ENCODE measurements at places on chromosomes 7 and 10.
A peak's percentile ranks its signal among the peaks of the same experiment; 100 is the strongest.

DNA sequence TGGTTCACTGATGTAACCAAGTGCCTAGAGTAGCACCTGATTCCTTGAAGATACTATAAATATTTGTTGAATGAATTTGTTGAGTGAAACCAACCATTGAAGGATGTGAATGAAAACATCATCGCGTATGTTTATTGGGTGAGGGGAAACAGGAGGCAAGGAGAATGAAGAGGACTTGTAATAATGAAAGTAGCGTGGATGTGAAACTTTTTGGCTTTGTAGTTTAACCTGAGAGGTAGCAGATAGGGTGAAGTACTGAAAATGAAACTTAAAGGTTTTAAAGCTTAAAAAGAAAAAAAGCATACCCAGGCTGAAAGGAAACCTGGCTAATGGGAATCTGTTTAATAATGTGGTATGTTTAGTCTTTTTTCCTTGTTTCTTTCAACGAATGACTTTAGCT, 5.2 kb downstream of the CCNY start:
- no peak for DNase-seq

DNA sequence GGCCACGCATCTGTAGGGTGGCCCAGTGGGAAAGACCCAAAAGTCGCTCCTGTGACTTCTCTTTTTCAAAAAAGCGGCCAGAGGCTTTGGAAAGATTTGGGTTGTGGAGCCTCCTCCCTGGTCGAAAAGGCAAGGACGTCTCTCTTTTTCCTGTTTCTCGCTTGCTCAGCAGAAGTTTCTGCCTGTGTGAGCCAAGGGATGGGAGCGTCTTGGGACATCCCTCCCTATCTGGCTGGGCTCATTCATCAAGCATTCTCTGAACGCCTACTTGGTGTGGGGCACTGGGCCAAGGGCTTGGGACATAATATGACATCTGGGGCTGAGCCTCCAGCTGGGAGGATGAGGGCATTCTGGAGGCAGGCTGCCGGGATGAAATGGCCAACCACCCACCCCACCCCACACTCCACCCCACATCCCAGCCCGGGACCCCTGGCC, 120.9 kb downstream of the C10orf105 start:
- DNase-seq: no peak

GRCh38 chr7:100983451-100984187, 14.3 kb downstream of the MUC12 start:
- no peak for DNase-seq

DNA sequence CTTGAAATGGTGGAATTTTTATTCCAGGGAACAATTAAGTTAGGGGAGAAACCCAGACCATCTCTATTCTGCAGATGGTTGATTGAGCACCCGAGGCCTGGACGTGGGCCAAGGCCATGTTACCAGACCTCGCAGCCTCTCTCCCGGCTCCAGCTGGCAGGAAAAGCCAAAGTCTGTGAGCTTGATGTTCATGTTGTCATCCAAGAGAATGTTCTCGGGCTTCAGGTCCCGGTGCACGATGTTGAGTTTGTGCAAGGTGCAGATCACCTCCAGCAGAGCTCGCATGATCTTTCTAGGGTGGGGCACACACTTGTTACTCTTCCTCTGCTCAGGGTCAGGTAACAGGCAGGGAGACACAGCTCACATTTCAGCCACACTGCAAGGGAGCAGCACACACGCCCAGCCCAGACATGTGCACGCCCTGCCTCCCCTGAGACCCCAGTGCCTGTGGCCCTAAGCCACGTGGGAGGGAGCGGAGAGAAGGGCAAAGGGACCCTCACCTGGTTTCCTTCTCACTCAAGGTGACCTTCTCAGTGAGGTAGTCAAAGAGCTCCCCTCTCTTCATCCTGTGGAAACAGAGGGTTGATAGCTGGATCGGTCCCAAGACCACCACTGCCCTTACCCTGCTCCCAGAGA, 9.5 kb downstream of the PHKG1 start:
- peak; percentile 53 for DNase-seq

- no peak for DNase-seq
Observed at GRCh38 chr10:88582411-88582805, 710 bp downstream of the RNLS start.

- DNase-seq: no peak
Observed at GRCh38 chr10:96584035-96584434, 2.8 kb downstream of the TM9SF3 start.

DNA sequence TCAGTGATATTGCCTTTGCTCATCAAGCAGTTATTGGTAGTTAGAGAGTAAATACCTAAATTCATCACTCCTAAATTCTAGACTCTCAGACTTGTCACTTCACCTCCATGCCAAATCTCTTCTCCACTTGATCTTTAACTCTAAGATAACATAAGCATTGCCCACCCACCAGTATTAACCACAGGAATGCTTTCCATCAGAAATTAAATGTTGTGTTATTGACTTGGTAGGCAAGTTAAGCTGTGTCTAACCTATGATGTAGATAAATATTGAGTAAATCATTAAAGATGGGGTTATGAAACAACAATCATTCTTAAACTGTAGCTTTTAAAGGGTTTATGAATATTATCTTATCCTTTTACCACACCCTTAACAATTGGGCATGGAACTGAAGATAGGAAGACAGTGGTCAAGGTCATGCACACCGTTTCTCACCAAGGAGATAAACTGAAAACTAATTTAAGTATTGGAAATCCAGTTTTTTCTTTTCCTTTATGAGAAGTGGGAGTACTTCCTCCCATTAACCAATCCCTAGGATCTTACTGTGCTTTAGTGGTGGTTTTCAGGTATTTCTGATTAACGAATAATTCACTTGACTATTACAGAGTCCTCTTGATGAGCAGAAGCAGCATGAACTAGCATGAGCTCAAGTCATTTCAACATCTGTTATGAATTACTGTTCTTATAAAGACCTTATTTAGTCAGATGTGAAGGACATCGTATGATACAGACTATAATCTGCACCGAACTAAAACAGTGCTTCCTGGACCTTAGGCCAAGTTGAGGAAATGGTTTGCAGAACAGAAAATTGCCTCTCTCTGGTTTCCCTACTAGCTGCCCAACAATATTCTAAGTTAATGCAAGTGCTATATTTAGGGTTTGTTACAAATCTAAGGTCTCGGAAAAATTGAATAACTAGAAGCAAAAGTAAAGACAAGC, 142.0 kb downstream of the LCOR start:
- DNase-seq: no peak

GRCh38 chr10:33861016-33861704, 526.7 kb upstream of the NRP1 start:
- DNase-seq: no peak

DNA sequence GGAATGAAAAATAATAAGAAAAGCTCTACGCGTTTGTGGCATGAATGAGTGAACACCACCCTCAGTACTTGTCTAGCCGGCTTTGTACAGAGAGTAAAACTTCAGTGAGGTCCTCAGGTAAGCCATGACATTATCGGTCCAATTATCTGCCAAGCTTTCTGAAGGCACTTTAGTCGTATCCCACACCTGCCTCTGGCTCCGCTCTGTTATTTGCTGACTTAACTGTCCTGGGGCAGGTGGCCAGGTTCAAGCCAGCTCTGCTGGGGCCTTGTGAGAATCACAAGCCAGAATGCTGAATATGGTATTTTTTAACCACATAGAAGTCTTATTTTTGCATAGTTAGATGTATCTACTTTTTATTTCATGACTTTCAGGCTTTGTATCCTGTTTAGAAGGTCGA, 66.0 kb upstream of the FHIP2A start:
- no peak for DNase-seq

DNA sequence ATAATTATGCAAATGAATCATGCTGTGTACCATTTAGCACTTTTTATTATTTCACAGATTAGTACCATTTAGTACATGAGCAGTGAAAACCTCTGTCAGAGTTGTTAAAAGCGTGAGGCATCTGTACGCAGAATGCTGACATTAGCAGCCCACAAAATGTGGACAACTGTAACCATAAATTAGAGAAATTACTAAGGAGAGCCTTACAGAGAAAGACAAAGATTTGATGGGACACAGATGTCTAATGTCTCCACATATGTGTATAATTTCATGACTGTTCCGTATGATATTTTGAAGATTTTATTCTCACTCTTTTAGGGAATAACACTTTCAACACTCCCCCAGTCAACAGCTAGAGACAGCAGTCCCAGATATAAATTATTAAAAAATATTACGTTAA, 414.0 kb upstream of the ANKRD30A start:
- no peak for DNase-seq

GRCh38 chr7:95933618-95934017, 161.3 kb downstream of the DYNC1I1 start:
- DNase-seq: peak; percentile 58

- no peak for DNase-seq
Observed at GRCh38 chr10:128156999-128157755, 31.0 kb upstream of the MKI67 start.

GRCh38 chr7:30888747-30889146, 22.9 kb upstream of the AQP1 start:
- no peak for DNase-seq

DNA sequence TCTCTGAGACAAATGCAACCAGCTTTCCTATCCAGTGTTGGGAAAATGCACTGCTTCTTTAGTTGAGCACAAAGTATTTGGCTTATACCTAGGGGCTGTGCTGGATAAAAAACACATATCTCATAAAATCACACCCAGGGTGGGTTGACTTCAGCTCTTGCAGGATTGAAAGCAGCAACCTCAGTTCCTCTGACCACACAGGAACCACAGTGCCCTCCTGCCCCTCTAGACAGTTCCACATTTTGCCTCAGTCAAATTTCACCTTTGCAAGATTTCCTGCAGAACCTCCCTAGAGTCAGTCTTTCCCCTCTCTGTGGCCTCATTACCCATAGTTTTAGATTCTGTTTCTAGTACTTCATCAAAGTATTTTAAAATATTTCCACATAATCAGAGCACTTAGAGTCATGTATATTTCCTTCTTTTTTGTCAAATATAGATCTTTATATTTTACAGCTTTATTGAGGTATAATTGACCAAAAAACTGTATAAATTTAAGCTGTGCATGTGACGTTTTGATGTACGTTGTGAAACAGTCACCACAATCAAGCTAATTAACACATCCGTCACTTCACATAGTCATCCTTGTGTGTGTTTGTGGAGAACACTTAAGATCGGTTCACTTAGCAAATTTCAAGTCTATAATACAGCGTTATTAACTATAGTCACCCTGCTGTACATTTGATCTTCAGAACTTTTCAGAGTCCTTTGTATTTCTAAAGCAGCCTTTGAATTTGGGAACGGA, 37.0 kb upstream of the EGR2 start:
- no peak for DNase-seq

DNA sequence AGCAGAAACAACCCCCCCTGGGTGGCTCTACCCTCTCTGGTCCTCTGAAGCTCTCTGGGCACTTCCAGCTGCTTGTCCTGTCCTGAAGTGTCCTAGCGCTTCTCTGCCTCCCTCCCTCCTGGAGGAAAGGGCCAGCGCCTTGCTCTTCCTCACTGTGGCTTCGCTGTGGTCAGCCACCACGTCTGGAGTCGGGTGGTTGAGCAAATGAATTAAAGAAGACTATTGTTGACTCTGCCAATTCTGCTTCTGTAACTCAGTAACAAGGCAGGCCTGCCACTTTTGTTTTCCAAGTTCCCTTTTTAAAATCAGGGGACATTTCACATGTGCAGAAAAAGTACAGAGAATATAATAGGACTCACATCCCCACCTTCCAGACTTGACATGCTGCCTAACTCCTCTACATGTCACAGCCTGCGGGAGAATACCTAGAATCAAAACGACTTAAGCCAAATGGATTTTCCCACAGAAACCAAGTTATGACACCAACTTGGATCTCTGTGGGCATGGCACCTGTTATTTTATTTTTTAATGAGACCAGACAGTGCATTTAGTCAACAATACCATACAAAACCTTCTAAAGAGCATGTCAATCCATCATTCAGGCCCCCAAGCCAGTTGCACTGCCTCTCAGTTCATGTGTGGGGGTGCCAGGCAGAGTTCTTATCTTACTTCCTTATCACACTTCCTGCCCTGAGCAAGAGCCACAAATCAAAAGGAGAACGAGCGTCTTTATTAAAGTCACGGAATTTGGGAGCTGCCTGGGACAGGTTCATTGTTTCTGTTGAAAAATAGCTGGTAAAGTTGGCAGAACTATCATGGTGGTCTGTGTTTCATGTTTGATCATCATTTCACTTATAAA, 6.8 kb downstream of the FFAR4 start:
- DNase-seq: no peak

- no peak for DNase-seq
Observed at GRCh38 chr10:79285315-79286197, 61.7 kb upstream of the PPIF start.

GRCh38 chr10:18238870-18239485, 98.8 kb downstream of the CACNB2 start:
- no peak for DNase-seq

- no peak for DNase-seq
Observed at GRCh38 chr10:131181456-131181855, 130.1 kb downstream of the TCERG1L start.

- DNase-seq: no peak
Observed at GRCh38 chr10:110056822-110057221, 49.0 kb downstream of the ADD3 start.

DNA sequence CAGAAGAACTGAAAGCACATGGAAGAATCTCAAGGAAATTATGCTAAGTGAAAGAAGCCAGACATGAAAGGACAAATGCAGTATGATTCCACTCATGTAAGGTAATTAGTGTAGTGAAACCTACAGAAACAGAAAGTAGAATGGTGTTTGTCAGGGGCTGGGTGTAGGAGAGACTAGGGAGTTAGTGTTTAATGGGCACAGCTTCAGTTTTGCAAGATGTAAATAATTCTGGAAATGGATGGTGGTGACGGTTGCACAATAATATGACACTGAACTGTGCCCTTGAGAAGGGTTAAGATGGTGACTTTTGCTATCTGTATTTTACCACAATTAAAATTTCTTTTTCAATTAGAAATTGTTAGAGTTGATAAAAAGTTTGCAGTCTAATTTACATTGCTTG, 157.3 kb upstream of the ADCY1 start:
- DNase-seq: no peak

DNA sequence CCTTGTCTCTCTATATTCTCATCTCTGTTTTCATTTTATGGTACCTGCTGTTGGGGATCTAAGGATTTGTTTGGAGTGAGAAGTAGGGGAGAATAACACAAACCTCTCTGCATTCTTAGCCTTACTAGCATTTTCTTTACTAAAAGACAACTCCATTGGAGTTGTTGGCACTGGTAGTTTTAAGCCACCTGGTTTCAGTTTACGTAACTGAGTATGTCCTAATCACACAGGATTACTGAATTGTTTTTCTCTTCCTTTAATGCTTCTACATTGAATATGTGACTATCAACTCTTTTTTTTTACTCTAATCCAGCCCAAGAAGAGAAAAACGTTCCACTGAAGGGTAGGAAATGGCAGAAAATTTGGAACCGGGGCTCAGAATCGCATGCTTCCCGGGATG, 30.0 kb upstream of the TRIL start:
- no peak for DNase-seq

GRCh38 chr7:46754140-46754720, 827.7 kb downstream of the TNS3 start:
- DNase-seq: no peak

DNA sequence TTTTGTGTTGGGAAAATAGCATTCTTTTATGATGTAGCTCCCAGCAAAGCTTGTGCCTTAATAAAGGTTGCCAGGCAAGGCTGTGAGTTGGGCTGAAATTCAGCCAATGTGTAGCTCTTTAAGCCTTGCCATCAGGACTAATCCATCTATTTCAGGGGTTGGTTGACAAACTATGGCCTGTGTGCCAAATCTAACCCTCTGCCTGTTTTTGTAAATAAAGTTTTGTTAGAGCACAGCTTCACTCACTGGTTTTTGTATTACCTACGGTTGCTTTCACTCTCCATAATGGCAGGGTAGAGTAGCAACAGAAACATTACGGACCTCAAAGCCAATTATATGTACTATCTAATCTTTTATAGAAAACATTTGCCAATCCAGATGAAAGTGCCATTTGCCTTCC, 638.1 kb upstream of the POT1 start:
- DNase-seq: no peak

GRCh38 chr10:129880191-129880870, 83.7 kb downstream of the EBF3 start:
- DNase-seq: no peak

Data from NCI-H2107 (cell line).